Cerebellar cortex (tissue), 1 donor: ENCODE measurements at places on chromosomes 12 and 14.

DNA sequence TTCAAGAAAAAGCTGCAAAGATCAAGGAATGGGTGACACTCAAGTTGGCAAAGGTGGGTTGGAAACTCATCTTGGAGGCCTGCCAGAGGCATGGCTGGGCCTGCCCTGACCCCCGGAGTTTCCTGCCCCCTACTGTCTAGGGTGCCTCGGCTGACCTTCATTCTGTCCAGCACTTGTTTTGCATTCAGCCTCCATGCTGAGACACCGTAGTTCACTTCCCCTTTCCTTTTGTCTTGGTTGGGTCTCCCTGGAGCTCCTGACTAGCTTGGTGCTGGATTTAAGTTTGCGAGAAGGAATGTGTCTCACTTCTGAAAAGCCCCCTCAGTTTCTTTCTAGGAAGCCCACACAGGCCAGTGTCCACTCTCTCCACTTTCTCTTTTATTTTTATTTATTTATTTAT is 26.5 kb downstream of the PLEKHH1 start:
- no peak for DNase-seq

DNA sequence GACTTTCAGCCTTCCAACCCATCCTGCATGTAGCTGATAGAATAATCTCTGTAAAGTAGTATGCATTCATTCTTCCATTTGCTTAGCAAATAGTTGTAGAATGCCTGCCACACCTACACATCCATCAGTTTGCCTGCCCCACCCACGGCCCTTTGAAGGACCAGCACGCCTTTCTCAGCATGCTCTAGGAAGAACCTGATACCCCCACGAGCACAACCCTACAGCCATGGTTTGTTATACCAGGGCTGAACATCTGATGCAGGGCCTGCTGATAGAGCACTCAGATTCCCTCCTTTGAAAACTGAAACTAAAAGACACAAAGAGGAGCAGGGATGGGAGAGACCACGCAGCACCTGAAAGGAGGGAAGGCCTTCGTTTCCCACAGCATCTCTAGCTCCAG is 205.1 kb downstream of the ANO2 start:
- no peak for DNase-seq

DNA sequence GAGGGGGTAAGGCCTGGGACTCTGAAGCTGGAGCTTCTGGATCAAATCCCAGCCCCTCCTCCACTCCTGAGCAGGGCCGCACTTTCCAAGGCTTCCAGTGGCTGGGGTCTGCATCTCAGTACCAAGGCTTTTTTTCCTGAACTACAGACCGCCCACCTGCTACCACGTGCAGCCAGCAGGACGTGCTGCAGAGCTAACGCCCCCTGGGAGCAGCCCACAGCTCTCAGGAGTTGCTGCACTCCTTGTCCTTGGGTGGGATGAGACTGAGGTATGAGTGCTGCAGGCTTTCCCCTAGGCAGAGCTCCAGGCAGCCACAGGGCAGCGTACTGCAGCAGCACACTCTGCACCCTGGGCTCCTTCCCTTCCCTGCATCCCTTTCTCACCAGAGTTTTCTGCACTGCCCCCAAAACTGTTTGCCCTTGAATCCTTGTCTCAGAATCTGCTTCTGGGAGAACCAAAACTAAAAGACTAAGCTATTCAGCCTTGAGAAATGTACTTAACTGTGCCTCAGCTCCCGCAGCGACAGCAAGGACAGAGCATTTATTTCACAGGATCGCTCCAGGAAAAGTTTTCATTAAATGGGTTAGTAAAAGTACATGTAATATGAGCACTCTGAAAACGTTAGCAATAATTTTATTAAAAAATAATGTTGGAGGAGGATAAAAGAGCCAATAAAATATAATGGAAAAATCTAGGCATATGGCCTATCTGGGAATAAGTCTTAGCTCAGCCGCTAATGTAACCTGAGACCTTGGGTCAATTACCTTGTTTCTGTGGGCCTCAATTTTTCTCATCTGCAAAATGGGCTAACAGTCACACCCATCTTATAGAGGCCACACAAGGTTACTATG is 25.5 kb downstream of the RBM19 start:
- DNase-seq: no peak

- DNase-seq: no peak
These were observed 62.8 kb downstream of the HECTD4 start for GRCh38 chr12:112319395-112319794.

- no peak for DNase-seq
These were observed 44.3 kb downstream of the NCOR2 start for GRCh38 chr12:124523071-124523470.

GRCh38 chr14:72141084-72141483 is 208.9 kb downstream of the RGS6 start:
- no peak for DNase-seq

DNA sequence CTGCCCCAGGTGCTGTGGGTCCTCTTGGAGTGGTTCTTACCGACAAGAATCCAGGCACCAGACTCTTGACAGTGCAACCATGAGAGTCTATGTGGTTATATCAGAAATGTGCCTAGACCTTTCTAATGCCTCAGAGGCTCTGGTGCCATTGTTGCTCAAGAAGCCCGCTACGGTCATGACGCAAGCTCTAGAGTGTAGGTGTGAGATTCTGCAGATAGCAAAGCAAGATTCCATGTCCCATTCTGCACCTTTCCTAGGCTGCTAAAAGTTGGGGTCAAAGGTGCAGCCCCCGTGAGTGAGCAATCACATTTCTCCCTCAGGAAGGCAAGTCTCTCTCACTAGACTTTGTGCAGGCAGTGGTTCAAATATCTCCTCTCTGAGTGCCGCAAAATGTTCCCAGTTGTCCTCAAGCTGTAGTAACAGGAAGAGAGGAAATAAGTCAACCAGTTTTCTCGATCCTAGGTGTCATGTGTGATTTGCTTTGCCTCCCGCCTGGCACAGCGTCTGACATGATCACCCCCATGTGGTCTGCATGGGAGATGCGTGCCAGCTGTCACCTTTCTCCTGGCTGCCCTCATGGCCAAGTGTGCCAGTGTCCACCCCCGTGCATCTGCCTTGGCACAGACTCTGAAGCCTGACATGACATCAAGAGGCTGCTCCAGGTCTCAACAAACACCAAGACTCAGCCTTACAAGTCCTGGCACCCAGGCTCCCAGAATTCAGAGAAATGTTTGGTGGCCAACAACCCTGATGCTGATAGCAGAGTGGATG is 122.5 kb upstream of the COCH start:
- peak; percentile 5 for DNase-seq

- no peak for DNase-seq
These were observed 2.6 kb downstream of the DLGAP5 start for GRCh38 chr14:55188686-55189295.

- no peak for DNase-seq
These were observed 13.2 kb upstream of the ITPK1 start for GRCh38 chr14:93128725-93129459.

GRCh38 chr12:108277613-108278012 is 61.5 kb downstream of the CMKLR1 start:
- DNase-seq: no peak

- no peak for DNase-seq
These were observed 84.8 kb downstream of the STON2 start for GRCh38 chr14:81315341-81315740.

DNA sequence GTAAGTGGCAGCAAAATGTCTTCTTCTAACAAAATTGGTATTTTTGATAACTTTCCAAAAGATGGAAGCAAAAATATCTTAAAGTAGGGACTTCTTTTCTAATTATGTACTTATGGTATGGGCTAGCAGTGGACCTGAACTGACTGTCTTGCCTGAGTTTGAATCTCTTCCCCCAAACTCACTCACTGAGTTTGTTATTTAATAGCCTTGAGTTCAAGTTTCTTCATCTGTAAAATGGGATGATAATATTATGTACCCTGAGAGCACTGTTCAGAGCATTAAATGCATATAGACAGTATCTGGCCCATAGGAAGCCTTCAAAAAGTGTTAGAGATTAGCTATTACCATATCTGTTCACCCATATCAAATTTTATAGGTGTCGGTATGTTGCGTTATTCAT is 210.4 kb upstream of the NUDT4 start:
- DNase-seq: no peak

- no peak for DNase-seq
These were observed 215.4 kb upstream of the RTL1 start for GRCh38 chr14:101118746-101119591.

- DNase-seq: no peak
These were observed 115.0 kb upstream of the PPFIA2 start for GRCh38 chr12:81874166-81874565.

DNA sequence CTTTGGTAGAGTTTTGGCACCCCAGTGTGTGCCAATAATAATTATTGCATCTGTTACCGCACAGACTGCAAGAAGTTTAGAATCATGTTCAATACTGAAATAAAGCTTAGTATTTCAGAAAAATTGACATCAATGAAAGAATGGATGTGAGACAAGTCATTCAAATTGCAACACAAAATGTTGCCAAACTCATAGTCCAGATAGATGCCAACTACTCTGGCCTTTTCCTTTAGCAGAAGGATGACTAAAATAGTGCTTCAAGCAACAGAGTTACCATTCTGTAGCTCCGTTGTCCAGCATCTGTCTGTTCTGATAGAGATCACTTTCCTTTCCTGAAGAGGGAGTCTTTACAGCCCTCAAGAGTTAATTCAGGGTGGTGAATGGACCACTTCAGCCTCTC is 77.5 kb downstream of the LIN7A start:
- DNase-seq: no peak

GRCh38 chr14:96808619-96809406 is 11.6 kb downstream of the VRK1 start:
- DNase-seq: no peak

DNA sequence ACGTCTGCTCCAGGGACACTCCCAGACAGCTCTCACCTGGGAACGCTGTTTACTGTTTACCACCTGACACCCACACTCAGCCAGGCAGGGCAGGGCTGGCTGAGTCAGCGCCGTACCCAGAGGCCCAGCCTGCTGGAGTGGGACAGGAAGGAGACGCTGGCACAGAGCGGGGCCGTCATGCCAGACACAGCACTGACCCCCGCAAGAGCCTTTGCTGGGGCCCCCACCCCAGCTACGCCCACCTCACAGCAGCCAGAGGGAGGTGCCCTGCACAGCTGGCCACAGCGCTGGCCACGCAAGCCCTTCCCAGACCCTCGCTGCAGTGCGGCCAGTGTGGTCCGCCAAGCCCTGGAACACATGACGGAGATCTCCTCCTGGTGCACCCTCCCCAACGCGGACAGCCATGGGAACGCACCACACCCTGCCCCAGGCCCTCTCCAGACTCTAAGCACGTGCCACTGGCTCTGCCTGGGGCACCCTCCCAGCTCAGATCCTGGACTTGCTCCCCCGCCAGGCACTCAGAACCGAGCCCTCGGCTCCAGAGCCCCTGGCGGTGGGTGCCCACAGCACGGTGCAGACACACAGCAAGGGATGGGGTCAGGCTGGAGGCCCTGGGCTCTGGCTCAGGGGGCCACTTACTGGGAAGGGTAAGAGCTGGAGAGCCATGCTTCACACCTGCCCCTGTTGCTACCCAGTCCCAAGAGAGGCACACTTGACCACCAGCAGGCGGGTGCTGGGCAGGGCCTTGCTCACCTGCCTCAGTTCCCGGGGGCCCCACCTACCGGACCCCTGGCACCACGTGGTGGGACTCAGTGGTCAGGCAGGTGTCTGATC is 5.7 kb downstream of the AHNAK2 start:
- no peak for DNase-seq

DNA sequence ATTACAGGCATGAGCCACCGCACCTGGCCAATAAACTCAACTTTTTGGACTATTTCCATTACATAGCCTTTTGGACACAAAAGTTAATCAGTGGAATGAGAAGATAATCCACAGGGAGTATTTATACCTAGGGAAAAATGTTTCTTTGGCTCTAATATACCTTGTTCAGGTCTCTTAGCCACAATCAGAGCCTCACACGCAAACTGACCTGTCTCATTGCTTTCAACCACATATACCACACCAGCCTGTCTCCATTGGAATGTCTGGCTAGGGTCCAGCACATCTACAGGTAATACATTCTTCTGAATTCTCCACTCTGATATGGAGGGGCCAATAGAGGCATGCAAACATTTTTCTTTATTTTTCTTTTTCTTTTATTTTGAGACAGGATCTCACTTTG is 3.8 kb upstream of the RBMS2 start:
- DNase-seq: no peak

DNA sequence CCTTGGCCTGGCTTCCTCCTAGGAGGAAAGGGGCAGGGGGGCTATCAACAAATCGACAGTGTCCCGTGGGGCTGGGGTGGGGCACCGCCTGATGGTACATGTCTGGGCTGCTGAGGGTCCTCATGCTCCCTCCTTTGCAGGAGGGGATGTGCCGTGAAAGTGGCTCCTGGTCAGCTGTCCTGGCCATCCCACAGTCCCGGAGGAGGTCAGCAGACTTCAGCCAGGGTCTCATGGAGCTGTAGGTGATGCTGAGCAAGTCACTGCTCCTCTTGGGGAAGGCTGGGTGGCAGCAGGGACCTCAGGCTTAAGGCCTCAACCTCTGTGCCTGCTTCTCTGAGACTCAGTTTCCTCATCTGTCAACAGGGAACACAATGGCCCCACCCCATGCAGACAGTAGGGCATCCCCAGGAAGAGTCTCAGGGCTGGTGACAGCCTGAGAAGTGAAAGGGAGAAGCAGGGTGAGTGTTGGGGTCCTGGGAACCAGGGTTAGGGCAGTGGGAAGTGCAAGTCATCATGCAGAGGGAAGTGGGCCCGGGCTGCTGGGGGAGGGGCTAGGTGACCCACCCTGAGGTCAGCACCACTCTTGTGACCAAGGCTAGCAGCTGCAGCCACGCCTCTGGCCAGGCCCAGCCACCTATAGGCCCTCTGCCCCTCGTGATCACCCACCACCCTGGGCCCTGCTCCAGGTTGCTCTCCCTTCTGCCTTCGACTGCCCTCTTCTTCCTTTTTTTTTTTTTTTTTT is 4.4 kb upstream of the TNFAIP2 start:
- DNase-seq: no peak

- no peak for DNase-seq
These were observed 1.2 kb upstream of the SRGAP1 start for GRCh38 chr12:63843254-63843720.

DNA sequence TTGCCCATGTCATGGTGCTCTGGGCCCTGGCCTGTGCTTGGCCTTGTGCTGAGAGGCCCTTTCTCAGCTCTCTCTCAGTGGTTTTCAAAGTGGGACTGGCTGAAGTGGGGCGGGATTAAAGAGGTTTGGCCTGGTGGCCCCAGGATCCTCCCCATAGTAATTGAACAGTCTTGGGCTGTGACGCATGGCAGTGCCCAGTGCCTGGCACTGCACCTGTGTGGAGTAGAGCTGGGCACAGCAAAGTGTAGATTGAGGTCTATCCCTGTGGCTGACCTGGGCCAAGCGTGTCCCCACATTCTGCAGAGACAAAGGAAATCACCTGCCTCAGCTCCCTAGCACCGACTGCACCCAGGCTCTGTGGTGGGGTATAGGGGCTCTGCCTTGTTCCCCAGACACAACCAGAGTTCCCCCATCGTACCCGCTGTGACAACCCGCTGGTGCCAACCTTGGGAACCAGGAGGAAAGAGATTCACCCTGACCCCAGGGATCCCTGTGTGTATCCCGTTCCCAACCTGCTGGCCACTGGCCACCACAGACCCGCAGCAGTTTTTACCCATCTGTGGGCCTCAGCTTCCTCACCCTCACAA is 9.9 kb upstream of the CYP46A1 start:
- DNase-seq: no peak
